RPMI7951 (cell line): ENCODE measurements at places on chromosomes 7 and 10. TPM values are rescaled to one million over a fixed set of nuclear protein-coding genes. Genes with fewer than 3 reads are reported as not detected.

GRCh38 chr7:127819975-127820731 lies 168.2 kb downstream of the SND1 start:
- DNase-seq = peak; percentile 85

GRCh38 chr10:53458007-53458406 lies 685.4 kb upstream of the MBL2 start:
- no peak for DNase-seq

CLRN3 gene
- not detected in 2 replicates for total RNA-seq

GFRA1 gene
- total RNA-seq = 0.68 and 0.72 TPM in 2 replicates

DNA sequence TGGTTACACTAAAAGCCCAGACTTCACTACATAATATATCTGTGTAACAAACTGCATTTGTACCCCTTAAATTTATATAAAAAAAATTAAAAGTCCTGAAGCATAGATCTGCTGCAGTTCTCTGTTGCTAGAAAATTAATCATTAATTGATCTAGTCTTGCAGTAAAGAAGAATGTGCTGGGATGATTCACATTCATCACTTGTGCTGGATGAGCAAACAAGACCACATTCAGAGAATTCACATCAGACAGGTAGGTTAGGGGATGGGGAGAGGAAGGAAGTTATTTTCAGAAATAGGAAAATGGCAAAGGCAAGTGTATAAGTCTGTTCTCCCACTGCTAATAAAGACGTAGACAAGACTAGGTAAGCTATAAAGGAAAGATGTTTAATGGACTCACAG lies 1019.0 kb downstream of the KCNMA1 start:
- DNase-seq = no peak

- no peak for DNase-seq
These were observed 8.8 kb downstream of the DCLRE1C start for GRCh38 chr10:14945108-14945507.

CFAP70 gene
- 0.12 TPM in 1 of 2 replicates, not detected in the other for total RNA-seq

- no peak for DNase-seq
These were observed 36.4 kb downstream of the LHPP start for GRCh38 chr10:124498056-124498455.
